Activated T-helper 1 cell treated with anti-CD3 and anti-CD28 coated beads, Interleukin-2, amount 50 U/mL, for 16 hours (primary cell): ENCODE measurements at places on chromosomes 2 and 18.

- no peak for DNase-seq
These were observed 38.9 kb downstream of the DHRS9 start for GRCh38 chr2:169108099-169108884.

DNA sequence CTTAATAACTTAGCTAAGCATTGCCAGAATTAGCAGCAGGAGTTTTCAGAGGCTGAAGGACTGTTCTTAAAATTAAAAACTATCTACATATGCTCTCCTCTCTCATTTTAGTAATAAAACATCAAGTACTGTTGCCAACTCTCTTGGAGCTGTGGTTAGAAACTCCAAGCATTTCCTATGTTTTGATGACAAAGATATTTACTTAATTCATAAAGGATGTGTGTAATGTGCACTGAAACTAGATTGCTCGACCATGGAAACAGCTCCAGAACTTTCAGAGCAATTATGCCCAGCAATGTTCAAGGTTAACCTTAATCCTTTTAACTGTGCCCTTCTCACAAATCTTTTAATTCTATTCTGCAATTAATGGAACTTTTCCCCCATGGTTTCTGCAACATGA, 8.4 kb downstream of the GRP start:
- DNase-seq: no peak

- no peak for DNase-seq
These were observed 50.1 kb downstream of the ATOH8 start for GRCh38 chr2:85803704-85804425.

DNA sequence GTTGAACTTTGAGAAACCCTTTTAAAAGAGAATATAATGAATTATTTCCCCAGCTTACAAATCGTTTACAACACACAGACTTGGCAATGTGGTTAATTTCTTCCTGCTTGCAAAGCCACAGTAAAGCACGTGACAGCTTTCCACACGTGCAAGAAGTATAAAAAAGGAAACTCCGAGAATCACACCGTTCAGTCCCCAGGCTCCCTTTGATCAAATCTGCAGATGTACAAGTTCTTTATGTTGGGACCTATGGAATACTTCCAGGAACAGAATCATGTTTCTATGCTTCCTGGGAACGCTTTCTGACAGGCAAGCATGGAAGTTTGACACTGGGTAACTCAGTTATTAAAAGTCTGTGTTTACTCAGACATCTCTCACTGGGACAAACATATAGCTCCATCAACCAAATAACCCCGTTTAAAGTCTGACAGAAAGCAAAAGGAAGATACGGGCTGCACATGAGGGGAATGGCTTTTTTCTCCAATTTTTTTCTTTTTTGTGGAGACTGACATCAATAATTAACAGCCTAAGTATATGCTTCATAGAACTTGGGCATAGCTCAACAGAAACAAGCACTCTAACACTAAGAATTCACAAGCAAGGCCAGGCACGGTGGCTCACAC, 134.8 kb downstream of the EIPR1 start:
- no peak for DNase-seq

DNA sequence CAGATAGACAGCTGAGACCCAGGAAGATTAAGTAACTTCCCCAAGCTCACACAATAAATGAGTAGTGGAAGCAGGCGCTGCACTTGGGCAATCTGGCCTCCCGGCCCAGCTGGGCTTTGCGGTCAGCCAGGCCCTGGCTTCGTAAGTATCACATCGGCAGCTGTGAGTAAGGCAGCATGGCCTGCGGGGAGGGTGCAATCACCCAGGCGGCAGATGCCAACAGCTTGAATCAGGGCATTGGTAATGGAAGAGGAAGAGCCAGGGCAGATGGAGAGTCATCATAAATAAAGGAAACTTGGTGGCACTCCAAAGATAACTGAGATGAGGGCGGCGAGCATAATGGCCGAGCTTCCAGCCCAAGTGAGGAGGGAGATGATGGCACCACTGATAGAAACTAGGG, 217.9 kb upstream of the PID1 start:
- DNase-seq: no peak

- DNase-seq: no peak
These were observed 2.3 kb upstream of the NCKAP5 start for GRCh38 chr2:133570542-133570941.

- no peak for DNase-seq
These were observed 597.0 kb upstream of the NRXN1 start for GRCh38 chr2:51628917-51629316.

- DNase-seq: no peak
These were observed 70.6 kb downstream of the B3GNT2 start for GRCh38 chr2:62266433-62267038.

DNA sequence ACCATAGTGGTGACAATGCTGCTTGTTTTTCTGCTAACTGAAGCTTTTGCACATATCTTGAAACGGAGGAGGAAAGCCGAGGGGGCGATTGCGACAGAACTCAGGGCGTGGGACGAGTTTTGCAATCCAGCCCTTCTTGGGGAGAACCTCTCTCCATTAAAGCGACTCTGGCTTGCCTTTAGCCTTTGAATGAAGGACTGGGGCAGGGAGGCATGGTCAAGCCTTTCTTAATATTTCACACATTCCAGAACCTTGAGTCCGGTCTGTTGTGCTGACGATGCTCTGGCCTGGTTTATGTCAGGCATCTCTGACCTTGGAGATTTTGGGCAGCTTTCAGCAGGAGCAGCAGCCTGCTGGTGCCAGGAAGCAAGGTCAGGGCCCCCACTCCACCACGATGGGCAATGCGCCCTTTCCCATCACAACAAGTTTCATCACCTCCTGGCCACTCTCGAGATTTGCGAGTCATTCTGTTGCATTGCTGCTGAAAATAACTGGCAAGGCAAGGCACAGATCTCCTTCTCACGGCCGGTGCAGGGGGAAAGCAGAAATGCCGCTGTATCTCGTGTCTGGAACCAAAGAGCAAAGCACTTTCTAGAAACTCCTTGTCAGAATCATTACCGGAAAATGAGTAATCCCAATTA, 10.8 kb downstream of the EMILIN2 start:
- no peak for DNase-seq

- no peak for DNase-seq
These were observed 5.9 kb downstream of the ZSCAN30 start for GRCh38 chr18:35283923-35284794.

DNA sequence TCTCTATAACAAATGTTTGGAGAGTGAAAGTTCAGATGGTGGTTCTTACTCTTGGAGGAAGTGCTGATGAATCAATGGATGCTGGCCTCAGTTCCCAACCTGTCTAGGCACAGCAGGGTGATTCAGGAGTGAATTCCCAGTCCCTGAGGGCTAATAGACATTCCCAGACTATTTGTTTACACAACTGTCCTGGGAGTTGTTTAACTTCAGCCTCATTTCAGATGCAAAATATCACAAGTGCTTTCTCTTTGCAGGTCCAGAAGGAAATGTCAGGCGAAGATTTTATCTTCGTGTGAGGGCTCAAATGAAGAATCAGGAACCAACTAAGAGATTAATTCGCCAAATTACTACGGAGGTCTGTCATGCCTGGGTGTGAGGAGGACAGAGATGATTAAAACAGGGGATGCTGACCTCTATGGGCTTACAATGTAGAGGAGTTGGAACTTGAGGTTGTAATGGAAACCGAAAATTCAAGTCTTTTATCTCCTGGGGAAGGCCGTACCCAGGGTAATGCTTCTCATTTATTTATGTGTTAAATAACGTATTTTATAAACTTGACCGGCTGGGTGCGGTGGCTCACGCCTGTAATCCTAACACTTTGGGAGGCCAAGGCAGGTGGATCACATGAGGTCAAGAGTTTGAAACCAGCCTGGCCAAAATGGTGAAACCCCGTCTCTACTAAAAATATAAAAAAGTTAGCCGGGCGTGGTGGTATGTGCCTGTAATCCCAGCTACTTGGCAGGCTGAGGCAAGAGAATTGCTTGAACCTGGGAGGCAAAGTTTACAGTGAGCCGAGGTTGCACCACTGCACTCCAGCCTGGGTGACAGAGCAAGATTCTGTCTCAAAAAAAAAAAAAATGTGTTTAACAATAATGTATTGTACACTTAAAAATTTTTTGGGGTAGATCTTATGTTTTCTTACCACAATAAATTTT, 38.7 kb upstream of the SLC1A4 start:
- DNase-seq: no peak

DNA sequence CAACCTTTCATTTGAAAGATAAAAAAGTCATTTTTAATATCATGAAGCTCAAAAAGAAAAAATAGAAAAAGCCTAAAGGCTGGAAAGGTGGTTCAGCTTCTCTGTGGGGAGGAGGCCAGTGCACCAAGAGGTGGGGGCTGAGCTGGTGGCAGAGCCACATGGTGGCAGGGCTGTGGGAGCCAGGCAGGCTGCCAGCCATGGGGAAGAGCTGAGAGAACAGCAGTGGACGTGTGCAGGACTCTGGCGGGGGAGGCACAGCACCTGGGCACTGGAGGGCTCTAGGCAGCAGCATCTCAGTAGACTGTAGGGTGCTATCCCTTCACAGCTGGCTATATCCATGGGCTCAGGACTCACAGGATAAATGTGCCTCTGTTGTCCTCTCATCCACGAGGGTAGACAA, 47.8 kb downstream of the STK25 start:
- DNase-seq: no peak

DNA sequence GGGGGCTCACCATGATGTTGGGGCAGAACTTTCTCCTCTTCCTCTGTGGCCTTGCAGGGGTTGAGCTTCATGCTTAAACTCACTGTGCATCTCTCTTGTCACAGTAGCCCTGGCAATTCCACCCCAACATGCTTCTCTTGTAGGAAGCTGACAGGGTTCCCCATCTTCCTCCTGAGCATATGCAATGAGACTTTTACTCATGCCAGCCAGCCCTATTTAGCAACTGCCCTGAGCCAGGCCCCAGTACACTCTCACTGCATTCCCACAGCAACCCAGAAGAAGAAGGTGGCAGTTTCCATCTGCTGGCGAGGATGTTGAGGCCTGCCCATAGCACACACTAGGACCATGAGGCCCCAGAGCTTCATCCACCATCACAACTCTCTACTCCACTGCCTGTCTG, 72.2 kb upstream of the TEX51 start:
- no peak for DNase-seq

GRCh38 chr2:117127680-117128079, 686.8 kb upstream of the DDX18 start:
- no peak for DNase-seq

DNA sequence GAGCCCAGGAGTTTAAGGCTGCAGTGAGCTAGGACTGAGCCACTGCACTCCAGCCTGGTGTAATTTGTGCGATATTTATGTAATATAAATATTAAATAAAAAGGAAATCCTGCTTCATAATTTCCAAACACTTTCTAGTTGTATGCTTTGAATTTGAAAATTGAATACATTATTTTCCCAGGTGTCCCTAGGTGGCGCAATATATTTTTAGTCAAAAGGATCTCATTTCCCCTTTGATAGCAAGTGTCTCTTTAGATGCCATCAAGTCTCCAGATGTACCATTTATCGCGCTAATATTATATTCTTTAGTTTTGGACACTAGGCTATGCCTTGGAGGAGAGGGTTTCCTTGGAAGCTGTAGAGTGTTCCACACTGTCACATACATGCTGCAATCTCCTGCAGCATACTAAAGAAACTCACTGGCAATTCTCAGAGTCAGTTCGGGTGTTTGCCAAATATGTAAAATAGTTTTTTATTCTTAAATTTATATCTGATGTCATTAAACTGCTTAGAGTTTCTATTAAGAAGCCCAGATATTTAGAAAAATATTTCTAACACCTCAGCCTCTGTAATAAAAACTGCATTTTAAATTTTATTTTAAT, 5.6 kb upstream of the WDR7 start:
- DNase-seq: no peak

DNA sequence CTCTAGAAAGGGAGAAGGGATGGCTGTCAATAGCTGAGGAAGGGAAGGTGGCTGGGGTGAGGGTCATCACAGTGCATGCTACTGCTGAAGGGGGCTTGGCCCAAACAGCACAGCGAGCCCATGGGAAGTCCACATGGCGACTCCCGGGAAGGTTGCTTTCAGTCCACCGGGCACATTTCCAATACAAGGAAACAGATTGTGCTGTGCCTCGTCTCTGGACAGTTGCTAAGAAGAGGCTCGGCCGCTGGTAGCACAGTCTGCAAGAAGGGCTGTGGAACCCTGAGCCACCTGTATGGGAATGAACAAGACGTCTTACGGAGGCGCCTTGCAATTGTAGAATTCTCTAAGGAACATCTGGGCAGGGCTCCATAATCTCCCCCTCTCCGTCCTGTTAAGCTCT, 123.1 kb downstream of the CELF4 start:
- DNase-seq: no peak

GRCh38 chr2:24307961-24308360, 52.4 kb downstream of the ITSN2 start:
- no peak for DNase-seq

- no peak for DNase-seq
These were observed 495.1 kb upstream of the MEX3C start for GRCh38 chr18:51692612-51693011.

DNA sequence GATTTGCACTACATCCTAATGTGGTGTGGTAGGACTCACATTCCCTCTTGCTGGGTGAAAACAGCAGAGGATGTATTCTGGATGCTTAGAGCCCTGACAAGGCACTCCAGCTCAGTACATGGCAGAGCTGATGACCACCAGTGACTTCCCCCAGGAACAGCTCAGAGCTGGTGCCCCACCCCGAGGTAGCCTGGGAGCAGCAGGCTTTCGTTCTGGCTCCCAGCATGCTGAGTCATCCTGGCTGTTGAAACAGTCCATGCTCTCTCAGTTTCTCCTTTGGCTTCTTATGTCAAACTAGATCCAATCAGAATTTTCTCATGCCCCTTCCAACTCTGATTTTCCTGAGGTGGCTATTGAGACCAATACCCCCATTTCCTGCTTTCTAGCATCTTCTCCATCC, 438.2 kb downstream of the NBAS start:
- DNase-seq: no peak

GRCh38 chr2:28621172-28622100, 125.6 kb downstream of the PLB1 start:
- DNase-seq: peak; percentile 25

- DNase-seq: no peak
These were observed 101.7 kb upstream of the RBBP8 start for GRCh38 chr18:22831441-22831904.

DNA sequence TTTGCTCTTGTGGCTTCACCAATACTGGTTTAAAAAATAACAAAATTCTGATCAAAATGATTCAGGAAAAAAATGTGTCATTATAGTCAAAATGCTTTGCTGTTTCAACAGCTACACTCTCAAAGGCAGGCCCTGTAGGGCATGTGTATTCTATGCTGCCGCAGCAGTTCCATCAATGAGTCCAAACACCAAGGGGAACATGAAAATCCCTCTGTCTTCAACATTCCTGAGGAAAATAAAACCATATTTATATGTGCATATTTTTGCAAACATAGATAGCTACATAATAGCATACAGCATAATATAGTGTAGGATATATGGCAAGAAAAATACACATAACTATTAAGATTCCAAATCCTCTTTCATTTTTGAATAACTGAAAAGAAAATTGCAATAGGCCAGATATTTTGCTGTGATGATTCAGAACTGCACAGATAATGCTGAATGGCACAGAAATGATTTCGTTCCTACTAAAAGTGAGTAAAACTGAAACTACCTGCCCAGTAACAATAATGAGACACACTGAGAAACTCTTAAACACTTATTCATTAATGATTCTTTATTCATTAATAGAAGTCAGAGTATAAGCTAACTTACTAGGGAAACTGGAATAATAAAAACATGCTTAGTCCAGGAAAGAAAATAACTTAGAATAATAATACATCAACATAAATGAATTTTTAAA, 343.8 kb downstream of the SUCLG1 start:
- DNase-seq: no peak

GRCh38 chr2:128172191-128172590, 81.2 kb downstream of the UGGT1 start:
- DNase-seq: no peak

- no peak for DNase-seq
These were observed 85.9 kb downstream of the UBE2E3 start for GRCh38 chr2:181066333-181066732.
